Stimulated activated CD8-positive, alpha-beta memory T cell treated with anti-CD3 and anti-CD28 coated beads, Interleukin-4, amount 100 ng/mL, for 1 hour (primary cell): ENCODE measurements at places on chromosomes 12 and 14.

DNA sequence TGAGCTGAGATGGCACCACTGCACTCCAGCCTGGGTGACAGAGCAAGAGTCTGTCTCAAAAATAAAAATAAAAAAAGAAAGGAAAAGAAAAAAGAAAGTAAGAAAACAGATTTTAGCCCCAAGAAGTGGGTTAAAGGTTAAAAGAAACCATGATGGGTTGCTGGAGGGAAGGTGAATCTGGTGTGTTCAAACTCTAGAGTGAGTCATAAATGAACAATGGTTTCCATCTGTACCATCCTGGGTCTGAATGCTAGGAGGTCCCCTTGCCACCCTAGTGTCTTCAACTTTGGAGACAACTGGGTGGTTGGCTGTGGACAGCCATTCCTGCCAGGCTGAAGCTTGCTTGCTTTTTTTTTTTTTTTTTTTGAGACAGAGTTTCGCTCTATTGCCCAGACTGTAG, 1.6 kb upstream of the RPS26 start:
- no peak for DNase-seq

DNA sequence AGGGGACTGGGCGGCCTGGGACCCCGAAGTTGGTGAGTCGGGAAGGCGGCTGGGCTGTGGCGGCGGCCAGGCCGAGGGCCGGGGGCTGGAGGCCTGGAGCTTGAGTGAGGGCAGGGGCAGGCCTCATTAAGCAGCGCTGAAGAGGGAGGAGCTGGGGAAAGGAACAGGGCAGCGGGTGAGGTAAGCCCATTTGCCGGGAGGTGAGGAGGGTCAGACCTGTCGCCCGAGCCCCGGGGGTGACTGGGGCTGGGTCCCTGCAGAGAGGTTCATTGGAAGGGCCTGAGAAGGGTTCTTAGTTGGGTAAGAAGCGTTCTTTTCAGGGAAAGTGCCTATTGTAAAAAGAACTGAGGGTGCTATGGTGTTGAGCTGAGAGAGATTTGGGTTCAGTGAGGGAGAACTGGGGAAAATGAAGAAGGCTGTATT, 441 bp downstream of the RAB5B start:
- no peak for DNase-seq

DNA sequence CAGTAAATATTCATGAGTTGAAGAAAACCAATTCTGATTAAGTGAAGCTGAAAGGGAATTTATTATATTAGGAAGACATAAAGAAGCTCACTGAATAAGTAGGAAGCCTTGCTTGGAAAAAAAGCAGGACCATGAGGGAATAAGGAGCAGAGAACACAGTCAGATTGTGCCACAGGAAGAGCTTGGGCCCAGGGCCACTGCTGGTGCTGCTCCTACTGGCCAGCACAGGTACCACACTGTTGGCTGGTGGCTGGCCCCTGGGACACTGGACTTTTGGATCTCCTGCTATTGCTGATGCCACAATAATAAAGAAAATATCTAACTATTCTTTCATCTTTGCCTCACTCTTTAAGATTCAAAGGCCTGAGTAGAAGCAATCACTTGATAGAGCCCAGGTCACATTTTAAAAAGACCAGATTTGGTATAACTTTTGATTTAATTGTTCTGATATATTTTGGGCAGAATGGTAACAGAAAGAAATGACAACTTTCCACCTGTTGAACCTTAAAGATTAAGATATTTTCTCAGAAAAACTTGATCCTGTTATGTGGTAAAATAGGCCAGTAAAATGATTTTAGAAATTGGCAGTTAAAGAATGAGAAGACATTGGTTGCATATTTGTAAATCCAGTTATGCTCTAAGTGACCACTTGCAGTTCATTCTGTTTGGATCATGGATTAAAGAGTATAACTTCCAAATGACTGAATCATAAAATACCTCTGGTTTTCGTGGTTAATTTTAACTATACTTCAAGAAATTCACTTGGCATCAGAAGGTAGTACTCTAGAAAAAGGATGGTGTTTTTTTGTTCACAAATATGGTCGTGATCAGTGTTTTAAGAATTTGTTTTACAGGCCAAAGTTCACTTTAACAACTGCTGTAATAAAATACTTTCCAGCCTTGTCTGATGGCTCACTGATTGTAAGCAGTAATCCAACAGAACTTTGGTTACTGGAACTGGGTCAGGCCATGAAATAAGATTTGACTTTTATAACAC, 68.3 kb downstream of the DERA start:
- no peak for DNase-seq

DNA sequence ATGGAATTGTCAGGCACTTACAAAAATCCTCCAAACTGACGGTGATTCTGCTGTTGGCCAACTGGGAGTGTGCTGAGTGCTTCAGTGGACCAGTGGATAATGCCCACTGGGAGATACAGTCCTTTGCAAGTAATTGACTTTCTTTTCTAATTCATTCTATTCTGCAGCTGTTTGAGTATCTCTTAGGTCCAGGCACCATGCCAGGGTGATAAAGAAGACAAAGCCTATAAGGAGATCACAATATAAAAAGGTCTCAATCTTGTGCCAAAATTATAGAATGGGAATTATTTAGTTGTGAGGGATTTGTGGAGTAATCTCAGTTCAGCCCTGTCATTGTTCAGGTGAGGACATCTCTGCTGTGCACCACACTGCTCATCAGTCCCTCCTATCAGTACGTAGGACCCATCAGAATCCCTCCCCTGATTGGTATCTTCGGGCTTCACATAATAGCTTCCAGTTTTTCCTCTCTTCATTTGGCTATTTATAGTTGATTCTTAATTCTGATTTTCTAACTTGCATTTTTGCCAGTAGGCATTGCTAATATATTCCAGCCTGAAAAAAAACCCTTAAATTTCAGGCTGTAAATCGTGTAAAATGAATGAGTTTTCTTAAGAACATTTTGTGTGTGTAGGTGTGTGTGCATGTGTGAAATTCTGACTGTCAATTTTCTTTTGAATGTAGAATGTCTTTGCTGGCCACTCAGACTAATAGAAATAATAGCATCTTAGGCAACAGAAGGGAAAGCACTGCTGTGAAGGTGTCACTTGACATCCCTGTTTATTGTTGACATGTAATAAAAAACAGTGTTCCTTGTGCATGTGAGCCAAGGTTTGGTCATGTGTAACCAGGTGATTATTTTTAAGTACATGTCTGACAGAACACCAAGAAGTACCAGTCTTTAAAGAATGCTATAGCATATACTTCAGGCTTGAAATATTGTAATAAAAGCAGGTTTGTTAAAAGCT, 457.6 kb upstream of the RGS6 start:
- DNase-seq: no peak

DNA sequence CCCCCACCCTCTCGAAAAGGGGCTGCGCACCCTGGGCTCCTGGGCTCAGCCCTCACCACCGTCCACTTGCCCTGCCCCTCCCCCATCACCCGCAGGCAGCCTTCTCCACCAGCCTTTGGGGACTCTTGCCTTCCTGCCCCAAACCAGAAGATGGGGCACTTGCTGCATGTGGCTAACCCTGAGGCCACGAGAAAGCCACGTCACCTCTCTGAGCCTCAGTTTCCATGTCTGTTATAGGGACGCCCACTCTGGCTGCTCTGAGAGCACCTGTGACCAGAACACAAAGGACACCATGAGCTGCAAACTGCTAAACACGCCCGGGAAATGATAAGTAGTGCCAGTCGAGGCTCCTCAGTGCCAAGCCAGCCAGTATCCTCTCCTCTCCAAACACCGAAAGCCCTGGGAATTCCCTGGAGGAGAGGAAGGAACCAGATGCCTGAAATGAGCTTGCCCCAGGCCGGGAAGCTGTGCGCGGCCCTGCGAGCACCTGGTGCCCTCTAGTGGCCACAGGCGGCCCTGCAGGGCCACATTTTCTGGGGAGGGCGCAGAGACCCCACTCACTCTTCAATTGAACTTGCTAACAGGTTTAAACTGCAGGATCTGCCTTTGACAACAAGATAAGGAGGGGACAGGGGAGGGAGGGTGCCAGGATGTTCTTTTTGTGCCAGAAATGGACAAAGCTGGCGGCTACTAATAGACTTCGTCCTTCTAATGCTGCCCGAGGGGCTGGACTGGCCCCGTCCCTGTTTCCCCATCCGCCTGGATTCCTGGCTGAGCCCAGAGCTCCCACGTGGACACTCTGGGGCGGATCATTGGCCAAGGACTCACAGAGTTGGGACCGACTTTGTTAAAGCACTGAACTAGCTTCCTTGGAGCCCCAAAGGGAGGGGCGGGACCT, 10.2 kb upstream of the SERPINA9 start:
- DNase-seq: no peak

GRCh38 chr12:75816897-75817296, 214.7 kb downstream of the PHLDA1 start:
- no peak for DNase-seq

DNA sequence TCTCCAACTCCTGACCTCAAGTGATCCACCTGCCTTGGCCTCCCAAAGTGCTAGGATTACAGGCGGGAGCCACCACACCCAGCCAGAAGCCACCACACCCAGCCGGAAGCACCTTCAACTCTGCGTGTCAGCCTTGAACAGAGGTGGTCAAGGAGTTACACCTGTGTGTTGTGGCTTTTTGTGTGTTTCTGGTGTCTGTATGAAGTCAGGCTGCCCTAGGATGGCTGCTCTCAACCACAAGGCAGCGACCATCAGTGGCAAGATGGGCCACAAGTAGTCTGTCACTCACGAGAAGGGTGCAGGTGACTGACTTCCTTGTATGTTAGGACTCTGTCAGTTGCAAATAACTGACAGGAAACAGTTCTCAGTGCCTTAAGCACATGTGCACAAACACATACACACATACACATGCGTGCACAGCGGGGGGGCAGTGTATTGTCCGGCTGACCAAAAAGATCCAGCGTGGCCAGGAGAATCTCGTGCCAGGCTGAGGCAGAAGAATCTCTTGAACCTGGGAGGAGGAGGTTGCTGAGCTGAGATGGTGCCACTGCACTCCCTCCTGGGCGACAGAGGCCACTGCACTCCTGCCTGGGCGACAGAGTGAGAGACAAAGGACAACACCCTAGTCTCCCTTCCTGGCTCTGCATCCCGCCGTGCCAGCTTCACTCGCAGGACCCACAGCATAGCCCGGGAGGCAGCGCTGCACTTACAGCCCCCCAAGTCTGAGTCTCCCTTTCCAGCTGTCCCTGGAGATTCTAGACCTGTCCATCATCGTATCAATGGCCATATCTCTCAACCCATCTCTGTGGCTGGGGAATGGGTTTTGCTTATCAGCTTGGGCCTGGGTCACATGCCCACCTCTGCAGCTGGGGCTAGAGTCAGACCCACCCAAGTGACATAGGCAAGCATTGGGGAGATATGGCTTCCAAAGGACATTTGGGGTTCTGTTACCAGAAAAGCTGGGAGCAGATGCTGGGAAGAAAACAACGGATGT, 13.7 kb downstream of the P2RX4 start:
- no peak for DNase-seq

- no peak for DNase-seq
These were observed 28.0 kb downstream of the NCOR2 start for GRCh38 chr12:124539084-124540041.

GRCh38 chr14:51719955-51720354, 68.2 kb downstream of the FRMD6 start:
- no peak for DNase-seq

DNA sequence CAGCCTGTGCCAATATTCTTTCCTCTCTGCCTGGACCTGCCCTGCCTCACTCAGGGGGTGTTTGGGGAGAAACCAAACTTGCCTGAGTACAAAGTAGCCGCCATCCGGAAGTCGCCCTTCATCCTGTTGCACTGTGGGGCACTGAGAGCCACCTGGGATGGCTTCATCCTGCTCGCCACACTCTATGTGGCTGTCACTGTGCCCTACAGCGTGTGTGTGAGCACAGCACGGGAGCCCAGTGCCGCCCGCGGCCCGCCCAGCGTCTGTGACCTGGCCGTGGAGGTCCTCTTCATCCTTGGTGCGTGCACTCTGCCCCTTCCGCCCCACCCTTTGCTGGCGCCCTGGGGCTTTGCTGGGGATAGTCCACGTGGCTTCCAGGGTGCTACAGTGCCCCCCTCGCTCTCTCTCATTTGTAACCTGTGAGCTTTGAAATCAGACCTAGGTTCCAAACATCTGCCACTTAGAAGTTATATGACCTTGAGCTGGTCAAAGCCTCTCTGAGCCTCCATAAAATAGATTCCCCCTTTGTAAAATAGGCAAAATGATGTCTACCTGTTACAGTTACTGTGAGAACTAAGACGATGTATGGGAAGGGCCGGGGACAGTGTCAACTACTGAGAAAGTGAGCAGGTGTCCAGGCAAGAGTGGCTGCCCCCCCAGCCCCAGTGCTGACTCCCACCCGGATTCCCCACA, 4.5 kb downstream of the KCNH3 start:
- DNase-seq: no peak

GRCh38 chr12:109527489-109528123, 45.7 kb downstream of the MMAB start:
- DNase-seq: no peak

- DNase-seq: no peak
These were observed 256.2 kb downstream of the AEBP2 start for GRCh38 chr12:19695244-19696098.

DNA sequence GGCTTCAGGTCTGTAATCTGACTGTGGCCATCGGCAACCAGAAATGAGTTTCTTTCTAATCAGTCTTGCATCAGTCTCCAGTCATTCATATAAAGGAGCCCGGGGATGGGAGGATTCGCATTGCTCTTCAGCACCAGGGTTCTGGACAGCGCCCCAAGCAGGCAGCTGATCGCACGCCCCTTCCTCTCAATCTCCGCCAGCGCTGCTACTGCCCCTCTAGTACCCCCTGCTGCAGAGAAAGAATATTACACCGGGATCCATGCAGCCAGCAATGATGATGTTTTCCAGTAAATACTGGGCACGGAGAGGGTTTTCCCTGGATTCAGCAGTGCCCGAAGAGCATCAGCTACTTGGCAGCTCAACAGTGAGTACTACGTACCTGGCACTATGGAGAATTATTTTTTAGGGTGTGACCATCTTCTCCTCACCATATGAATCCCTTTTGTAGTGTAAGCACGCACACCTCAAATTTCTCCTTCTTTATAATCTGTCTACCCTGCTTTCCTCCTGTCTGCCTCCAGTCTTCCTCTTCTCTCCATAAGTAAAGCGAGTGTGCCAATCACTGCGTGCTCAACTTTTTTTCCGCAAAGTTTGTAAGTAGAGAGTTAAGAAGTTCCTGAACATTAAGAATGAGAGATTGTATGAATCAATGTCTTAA, at the start of gene TPH2:
Gene TPH2, plus strand, starts transcription at position 118 of the 658 bp plus-strand sequence. Its CDS starts 142 bp downstream, at position 260.
- DNase-seq: no peak

- DNase-seq: no peak
These were observed 83.8 kb upstream of the DNM1L start for GRCh38 chr12:32595251-32595650.

GRCh38 chr12:79371226-79371625, 319.5 kb downstream of the PAWR start:
- DNase-seq: no peak

- no peak for DNase-seq
These were observed 578.7 kb upstream of the SEL1L start for GRCh38 chr14:82112210-82112839.

- no peak for DNase-seq
These were observed 386.1 kb downstream of the SEC23A start for GRCh38 chr14:38716926-38717325.

- no peak for DNase-seq
These were observed 5.1 kb downstream of the EVL start for GRCh38 chr14:100070310-100070709.

GRCh38 chr12:96195845-96196451, 1.8 kb downstream of the ELK3 start:
- DNase-seq: no peak
